ENCODE measurements at places on chromosomes 1 and 21.
A peak's percentile ranks its signal among the peaks of the same experiment; 100 is the strongest.

GRCh38 chr1:11602981-11603380 lies 51.2 kb downstream of the FBXO2 start:
- no peak for DNase-seq

DNA sequence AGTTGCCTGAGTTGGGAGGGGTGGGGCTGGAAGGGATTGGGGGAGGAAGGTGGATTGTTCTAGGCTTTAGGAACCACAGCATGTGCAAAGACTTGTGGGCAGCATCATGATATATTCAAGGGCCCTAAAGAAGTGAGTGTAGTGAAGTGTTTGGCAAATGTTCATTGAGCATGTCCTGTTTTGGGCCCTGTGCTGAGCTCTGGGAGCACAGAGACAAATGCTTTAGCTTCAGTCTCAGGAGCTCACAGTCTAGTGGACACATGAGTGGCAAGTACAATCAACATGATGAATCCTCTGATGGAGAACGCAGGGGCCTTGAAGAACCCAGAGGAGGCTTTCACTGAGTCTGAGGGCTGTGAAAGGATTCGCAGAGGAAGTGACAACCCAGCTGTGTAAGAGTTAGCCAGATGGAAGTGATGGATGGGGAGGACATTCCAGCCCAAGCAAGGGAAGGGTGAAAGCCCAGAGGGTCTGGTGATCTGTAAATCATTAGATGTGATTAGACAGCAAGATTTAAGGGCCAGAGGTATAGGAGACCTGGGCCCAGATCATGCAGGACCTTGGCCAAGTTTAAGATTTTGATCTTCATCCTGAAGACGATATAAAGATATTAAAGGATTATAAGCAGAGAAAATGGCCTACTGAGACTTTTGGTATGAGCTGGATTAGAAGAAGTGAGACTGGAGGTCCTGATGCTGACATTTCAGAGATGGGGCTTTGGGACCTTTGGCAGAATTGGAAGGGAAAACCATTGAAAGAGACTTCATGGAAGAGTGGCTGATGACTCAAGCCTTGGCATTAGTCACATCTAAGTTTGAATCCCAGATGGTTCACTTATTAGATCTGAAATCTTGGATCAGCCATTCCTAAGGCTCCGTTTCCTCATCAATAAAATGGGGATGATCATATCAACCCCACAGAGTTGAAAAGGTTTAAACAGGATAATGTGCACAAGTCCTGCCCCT lies 4.6 kb downstream of the IPO13 start:
- DNase-seq: no peak

DNA sequence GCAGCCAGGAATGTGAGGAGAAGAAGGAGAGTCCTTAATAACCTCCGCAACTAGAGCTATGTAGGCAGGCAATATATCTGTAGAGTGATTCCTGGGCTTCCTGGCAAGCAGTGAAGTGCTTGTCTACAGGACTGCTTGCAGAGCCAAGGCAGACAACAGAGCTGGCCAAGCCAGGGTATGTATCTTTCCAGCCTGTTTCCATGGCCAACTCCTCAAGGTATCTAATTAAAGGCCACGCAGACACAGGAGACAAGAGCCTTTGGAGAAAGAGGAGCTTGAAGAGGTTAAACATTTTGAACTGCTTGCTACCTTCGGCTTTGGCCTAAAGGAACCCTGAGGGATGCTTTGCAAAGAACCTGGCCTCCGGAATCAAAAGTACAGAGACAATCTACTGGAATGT lies 137.4 kb downstream of the PIGK start:
- no peak for DNase-seq

DNA sequence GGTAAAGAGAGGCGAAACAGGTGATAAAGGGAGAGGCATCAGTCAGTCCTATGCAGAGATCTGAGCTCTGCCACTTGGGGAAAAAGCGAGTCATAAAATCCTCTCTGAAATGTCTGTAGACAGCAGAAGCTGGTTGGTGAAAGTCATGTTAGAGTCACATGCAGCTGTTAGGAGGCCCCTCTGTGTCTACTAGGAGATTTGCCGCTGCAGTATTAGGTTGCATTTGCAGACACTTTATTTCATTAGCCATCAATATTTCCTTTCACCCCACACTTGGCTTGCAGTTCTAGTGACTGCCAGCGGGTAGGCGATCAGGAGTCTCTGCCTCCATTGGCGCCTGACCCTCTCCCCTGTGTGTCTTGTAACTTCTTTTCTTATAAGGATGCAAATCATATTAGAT lies 16.2 kb downstream of the ATP1A4 start:
- no peak for DNase-seq

DNA sequence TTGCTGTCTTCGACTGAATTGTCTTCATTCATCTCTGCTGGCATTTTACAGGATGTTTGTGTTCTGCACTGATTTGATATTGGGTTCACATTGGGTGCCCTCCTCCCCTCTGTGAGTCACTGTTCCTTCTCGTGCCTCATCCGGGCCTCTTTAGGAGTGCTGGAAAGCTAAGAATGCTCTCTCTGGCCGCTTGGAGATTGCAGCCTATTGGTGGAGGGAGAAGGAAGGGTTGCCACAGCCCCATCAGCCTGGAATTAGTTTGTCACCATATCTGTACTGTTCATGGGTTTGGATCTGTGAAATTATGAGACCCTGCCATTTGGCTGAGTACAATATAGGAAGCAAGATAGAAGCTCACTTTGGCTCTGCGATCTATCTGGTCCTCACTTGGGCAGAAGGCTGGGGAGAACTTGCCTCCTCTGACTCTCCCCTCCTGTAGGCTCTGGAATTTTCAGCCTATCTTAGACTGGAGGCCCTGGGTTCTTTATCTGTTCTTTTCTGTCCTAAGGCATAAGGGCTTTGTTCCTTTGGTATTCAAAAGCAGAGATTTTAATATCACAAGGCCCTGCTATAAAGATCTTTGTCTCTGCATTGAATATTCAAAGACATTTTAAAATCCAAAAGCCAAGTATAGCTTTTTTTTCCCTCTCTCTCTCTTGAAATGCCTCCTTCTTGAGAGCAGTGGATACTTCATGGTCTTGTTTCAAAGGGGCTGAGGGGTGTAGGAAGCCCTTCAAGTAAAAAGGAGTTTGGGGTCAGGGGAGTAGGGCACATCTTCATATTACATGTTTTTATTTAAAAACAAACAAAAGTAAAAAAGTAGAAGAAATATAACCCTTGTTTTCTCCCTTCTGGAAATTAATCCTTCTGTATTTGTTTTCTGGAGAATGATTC lies 347.9 kb downstream of the ZP4 start:
- peak; percentile 1 for DNase-seq

DNA sequence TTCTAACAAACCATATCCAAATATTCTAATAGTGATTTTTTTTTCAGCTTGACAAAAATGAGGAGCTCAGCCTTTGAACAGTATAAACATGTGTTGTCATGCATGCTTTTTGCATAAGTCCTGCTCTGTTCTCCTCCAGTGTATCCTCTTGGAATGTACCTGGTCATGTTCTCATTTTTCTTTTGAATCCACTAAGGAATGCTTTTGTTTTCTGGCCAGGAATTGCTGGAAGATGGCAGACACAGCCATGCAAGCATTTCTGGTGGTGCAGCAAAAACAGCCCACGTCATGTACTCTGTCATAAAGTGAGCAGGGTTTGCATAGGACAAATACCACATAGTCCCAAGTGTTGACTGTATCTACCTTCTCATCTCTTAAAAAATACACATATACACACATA lies 11.5 kb upstream of the PLD5 start:
- no peak for DNase-seq

DNA sequence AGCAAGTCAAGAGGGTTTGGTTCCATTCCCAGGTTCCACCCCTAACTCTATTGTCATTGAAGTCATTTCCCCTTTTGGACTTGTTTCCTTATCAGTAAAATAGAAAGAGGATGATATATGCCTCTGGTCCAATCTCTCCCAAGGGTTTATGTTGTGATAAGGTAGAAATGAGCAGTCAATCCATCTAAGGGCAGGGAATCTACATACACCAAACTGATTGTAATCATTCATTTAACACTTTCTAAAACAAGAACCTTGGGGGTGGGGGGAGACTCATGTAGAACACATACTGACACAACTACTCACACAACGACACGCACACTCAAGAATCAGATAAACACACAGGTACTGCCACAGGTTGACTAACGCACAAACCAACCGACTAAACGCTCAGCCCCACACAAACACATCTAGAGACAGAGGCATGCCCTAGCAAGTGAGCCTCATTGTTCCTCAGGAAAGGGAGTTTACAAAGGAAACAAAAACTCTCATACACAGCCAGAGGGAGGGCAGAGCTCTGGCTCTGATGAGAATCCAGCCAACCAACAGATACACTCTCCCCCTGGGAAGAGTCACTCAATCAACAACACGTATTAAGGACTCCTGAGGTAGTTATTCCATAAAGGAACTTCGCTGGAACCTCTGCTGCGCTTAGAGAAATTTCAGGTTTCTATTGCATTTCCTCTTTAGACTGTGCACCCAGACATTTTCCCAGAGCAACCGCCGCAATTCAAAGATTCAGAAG lies 1.0 kb downstream of the F11R start:
- DNase-seq: peak; percentile 81

GRCh38 chr1:181643631-181644030 lies 160.3 kb downstream of the CACNA1E start:
- no peak for DNase-seq

- no peak for DNase-seq
Observed at GRCh38 chr21:44366586-44367211, 13.3 kb downstream of the TRPM2 start.

DNA sequence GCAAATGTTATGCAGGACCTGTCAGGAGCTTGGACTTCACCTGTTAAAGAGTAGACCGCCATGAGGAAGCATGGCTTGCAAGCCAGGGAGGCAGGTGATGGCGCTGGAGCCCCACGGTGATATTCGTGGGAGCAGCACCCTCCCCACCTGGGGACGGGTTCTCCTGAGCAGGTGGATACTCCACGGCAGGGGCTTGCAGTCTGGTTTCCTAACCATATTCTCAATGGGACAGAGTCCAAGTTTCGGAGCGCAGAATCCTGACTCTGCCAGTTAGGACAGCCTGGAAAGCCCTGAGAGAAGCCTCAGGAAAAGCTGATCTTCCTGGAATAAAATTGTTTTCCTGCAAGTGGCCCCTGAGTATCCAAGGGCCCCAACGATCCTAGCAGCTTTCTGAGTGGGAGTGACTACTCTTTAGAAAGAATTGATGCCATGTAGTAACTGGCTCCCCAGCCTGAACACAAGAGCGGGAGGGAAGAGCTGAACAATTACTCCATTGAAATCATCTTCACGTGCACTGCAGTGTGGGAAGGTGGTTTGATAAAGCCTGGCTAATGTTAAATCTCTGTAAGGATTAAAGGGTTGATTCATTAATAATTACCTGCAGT lies 146.3 kb upstream of the RAB4A start:
- DNase-seq: no peak

DNA sequence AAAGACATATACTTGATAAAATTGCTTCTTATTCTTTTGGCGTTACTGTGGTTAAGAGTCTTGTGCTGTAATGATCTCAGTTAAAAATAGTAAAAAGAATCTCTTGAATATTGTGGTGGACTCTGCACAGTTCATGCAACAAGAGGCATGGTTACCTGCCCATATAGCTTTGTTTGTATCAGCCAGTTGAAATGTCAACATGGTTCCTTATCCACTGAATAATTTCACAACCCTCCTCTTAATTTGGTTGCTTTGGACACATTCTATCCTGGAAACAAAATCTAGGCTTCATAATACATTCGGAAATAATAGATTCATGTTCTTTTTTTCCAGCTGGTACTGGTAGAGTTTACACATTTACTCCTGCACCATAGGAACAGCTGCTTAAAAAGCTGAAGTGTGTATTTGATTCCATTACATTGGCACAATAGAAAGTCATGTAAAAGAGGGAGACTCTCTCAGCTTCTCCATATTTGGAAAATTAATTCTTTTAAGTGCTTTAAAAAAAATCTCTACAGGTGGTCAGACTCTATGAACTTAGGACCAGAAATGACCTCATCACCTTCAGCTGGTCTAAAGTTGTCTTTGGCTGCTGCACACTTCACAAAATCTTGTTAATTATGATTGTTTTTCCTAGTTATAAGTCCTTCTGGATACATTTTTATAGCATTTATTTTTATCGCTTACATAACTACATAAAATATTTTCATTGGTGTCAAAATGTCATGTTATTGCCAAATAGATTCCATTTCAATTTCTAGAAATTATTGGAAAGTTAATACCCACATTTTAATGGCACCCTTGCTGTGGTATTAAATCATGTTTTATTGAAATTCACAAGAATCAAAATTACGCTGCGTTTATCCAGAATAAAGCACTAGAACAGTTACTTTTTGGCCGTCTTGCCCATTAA lies 100.2 kb downstream of the LTN1 start:
- DNase-seq: no peak

- no peak for DNase-seq
Observed at GRCh38 chr1:228339766-228340685, 66.6 kb downstream of the TRIM11 start.

DNA sequence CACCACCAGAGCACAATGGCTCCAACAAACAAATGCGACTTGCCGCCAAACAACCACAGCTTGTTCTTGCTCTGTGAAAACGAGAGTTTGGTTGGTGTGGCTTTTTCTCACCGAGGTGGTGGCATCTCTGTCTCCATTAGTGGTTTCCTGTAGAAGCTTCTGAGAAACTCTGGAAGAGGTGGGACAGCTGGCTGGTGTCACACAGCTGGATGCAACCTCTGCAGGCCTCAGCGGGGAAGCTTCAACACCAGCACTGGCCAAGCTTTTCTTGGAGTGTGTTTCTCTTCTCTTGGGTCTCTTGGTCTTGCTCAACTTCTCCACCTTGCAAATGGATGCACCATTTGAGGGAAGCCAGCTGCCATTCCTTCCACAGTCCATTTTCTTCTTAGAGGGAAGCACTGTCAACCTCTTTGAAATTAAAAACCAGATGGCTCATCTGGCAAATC lies 124.8 kb downstream of the KCNN3 start:
- DNase-seq: peak; percentile 33

- no peak for DNase-seq
Observed at GRCh38 chr1:67298762-67299161, 8.9 kb upstream of the IL12RB2 start.

DNA sequence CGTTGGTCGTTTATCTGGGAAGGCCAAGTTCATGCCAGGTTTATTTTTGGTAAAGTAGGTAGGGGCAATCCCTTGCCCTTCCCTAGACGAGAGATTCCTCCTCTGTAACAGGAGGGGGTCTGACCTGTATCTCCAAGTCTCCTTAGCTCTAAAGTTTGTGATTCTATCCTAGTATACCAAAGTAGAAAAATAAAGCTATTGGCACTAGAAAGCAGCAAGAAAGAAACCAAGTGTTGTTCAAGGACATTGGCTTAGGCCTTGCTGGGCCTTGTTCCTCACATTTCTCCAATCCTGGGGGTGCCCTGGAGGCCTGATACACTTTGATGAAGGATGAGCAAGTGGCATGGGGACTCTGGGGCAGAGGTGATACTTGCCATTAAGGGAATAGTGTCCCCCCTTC lies 814 bp downstream of the MTARC2 start:
- no peak for DNase-seq

DNA sequence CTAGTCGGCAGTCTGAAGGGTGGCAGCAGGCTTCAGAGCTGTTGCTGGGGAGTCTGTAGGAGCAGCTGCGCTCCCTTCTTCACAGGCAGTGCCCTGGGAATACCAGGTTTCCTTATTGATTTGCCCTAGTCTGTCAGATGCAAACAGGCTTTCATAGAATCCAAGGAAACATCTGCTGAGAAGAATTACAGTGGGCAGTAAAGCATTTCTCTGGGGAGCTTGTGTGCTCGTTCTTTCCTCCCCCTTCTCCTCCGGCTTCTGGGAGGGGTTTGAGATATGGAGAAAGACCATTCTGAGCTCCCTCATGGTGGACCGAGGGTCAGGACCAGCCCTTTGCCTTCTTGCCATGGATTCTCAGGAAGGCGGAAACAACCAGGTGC lies 25.4 kb upstream of the PARP1 start:
- no peak for DNase-seq

Measured in fibroblast of pulmonary artery (primary cell).